ENCODE measurements at places on chromosomes 12 and 14.

DNA sequence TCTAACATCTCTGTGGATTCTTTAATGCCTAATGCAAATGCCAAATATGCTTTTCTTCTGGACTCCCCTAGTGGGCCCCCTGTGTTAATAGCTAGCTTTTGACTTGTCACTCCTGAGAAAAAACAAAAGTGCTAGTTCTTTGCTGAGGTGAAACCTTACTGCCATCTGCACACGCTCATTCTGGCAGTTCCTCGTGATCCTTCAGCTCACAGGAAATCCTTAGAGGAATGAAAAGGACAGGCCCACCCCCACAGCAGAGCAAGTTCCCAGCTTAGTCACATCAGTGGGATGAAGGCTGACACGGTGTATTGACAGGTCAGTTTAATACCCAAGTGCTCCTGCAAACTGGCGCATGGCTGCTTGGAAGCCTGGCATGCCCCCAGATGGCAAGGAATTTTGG is 165.1 kb upstream of the ATP2B1 start:
- no peak for DNase-seq

DNA sequence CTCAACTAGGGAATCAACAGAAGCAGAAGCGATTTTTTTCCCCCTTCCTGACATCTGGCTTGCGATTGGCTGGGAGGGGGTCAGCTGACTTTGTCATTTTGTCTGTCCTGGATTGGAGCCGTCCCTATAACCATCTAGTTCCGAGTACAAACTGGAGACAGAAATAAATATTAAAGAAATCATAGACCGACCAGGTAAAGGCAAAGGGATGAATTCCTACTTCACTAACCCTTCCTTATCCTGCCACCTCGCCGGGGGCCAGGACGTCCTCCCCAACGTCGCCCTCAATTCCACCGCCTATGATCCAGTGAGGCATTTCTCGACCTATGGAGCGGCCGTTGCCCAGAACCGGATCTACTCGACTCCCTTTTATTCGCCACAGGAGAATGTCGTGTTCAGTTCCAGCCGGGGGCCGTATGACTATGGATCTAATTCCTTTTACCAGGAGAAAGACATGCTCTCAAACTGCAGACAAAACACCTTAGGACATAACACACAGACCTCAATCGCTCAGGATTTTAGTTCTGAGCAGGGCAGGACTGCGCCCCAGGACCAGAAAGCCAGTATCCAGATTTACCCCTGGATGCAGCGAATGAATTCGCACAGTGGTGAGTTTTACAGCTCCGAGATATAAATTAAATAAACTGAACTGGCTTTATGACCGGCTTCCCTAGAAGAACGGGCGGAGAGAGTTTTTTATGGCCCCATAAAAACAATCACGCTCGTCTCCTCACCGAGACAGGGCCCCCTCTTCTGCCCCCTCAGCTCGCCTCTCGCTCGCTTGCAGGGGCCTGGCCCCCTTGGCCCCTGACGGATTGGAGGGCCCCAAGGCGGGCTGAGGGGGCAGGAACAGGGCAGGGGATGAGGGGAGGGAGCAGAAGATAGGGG is at the start of gene HOXC6:
Gene HOXC6 (plus strand): TSS at position 127 of the 888 bp plus-strand sequence. CDS start 82 bp downstream, at position 209.
- no peak for DNase-seq

DNA sequence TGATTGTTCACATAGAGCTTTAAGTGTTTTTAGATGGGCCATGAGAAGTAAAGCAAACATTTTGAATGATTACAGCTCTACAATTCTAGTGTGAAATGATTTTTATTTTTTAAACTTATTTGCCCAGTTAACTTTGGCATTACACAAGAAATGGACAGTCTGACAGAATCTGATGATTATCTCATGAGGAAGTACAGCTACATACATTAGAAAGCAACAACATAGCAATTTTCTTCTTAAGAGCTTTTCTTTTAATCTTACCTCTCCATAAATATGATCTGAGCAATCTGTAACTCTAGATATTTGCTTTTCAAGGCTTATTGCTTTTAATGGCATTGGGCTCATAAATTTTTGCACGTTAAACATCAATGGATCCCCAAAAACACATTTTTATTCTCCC is 26.5 kb upstream of the PPP1R12A start:
- no peak for DNase-seq

- no peak for DNase-seq
Measured at GRCh38 chr12:53381731-53382630, 2.0 kb downstream of the SP1 start.

- DNase-seq = no peak
Measured at GRCh38 chr12:93106910-93107309, 177.8 kb upstream of the EEA1 start.

- DNase-seq = no peak
Measured at GRCh38 chr12:47621960-47622359, 83.9 kb downstream of the RPAP3 start.

DNA sequence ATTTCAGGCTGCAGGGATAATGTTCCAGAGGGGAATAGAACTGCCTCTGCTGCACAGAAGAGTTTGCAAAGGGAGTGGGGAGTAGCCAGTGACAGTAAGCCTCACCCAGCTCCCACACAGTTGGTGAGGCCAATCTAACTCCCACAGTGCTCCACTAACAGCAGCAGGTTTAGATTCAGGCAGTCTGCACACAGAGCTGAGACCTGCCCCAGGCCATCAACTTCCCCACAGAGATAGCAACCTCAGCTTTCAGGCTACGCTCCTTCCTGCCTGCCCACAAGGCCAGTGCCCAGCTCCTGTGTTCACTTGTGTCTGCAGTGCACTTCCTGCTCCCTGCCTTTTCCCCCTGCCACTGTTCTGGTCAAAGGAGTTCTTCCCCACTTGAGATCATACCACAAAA is 107.5 kb downstream of the TBC1D30 start:
- no peak for DNase-seq

DNA sequence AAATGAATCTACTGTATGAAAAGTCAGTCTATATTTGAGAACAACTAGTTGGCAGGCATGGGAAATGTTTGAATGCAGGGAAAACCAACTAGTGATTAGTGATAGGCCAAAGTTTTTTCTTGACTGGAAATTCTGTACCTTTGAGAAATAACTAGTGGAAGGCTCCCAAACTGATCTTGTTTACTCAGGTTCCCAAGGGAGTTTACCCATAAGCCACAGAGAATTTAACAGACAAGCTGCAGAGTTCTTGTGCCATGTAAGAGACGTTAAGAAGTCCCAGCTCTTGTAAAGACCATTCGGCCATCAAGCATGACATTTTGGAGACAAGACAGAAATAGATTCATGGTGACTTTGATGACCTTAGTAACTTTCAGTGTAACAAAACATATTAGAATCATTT is 1882.8 kb upstream of the SEL1L start:
- no peak for DNase-seq

- no peak for DNase-seq
Measured at GRCh38 chr12:69687390-69687789, 11.7 kb downstream of the BEST3 start.

GRCh38 chr14:102525219-102525928 is 15.8 kb upstream of the ANKRD9 start:
- DNase-seq = no peak

GRCh38 chr14:22561661-22562579 is 27.1 kb downstream of the DAD1 start:
- DNase-seq = no peak

GRCh38 chr12:104386461-104386860 is 70.3 kb upstream of the CHST11 start:
- no peak for DNase-seq

DNA sequence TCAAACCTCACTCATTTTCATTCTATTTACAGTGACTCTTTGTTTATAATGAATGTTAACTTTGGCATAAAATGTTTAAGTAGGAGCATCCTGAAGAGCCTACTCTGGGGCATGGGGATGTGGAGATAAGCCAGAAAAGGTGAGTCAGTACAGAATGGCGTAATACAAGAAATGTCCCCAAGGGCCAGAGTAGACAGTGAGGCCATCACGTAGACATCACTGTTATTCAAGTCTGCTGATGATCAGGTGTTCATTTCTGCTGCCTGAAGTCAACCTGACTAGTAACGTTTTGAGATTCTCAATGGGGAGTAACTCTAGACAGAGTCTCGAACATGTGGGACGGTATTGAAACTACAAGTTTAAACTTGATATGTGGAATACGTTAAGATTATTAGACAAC is 47.6 kb upstream of the PKP2 start:
- DNase-seq = no peak

DNA sequence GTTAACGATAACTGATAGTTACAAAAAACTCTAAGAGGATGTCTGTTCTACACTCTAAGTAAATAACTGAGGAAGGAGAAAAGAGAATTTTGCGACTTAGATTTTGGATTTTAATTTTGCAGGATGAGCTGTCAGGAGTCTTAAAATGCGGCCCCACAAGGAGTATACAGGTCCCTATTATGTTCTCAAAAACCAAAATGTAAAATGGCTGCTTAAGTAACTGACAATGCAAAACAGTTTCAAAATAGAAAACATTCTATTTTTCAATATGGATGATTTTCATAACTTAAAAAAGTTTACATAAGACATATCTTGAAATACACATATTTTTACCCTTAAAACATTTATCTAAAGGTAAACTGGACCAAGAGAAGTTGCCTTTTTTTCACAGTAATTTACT is 2.6 kb downstream of the CD69 start:
- DNase-seq = no peak

GRCh38 chr12:119096429-119097202 is 82.1 kb upstream of the HSPB8 start:
- no peak for DNase-seq

GRCh38 chr12:22447223-22447622 is 97.1 kb downstream of the C2CD5 start:
- no peak for DNase-seq

GRCh38 chr14:68718023-68718990 is 74.6 kb downstream of the ZFP36L1 start:
- no peak for DNase-seq

- DNase-seq = no peak
Measured at GRCh38 chr12:75155962-75156361, 53.7 kb downstream of the KCNC2 start.

DNA sequence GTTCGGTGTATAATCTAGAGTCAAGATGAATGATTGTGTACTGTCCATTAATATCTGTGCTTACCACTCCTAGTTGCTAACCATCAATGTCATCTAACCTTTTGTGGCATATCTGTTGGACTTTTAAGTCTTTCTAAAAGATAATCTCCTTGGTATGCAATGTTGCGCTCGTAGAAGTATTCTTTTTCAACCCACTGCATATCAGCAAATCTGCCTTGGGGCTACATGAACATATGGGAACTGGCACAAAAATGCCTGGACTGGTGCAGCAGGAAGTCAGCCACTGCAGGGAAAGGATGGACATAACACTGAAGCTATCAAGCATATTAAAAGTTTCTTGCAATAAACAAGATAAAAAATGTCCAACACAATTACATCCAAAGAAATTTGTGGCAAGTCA is 124.3 kb upstream of the SLC38A4 start:
- no peak for DNase-seq

GRCh38 chr12:122681814-122682213 is 21.3 kb downstream of the HCAR2 start:
- DNase-seq = no peak

- DNase-seq = no peak
Measured at GRCh38 chr12:96501908-96502307, 12.5 kb downstream of the CFAP54 start.

- DNase-seq = no peak
Measured at GRCh38 chr14:101827286-101827685, 65.8 kb downstream of the PPP2R5C start.

DNA sequence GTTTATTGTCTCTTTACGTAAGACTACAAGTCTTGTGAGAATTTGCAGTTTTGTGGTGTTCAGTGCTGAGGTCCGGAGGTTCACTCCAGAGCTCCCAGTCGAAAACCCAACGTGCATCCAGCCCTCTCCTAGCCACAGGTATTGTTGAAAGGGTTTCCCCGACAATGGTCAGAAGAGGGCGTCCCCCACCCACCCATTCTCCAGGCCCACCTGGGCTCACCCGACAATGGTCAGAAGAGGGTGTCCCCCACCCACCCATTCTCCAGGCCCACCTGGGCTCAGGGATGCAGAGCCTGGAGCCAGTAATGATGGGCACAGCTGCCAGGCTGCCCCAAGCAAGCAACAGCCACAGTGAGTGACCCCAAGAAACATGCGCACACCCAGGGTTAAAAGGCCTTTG is 126.8 kb upstream of the EVL start:
- no peak for DNase-seq

GRCh38 chr12:128807161-128807724 is 16.5 kb downstream of the SLC15A4 start:
- DNase-seq = no peak

DNA sequence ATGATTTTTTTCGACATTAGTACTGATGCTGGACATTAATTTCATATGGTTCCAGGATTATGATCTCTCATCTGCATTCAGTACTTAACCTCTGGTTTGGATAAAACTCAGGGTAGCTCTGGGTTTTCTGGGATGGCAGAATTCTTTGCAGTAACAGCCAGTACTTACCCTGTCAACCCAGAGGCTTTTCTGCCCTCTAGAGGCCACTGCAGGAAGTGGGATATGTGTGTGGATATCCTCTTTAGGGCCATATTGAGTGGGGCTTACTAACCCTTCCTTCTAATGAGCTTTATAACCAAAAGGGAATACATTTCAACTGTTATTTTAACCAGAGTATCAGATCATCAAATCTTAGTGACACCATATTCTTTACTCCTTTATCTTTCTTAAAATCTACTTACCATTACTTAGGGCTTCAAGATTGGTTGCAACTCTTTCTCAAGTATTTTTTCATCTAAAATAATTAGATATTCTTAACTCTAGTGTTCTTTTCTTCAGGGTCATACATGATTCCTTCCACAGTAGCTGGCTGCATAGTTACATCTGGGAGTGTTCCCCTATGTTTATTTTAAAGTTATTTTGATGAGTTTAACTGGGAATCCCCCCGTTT is 488.0 kb upstream of the STXBP6 start:
- DNase-seq = no peak

DNA sequence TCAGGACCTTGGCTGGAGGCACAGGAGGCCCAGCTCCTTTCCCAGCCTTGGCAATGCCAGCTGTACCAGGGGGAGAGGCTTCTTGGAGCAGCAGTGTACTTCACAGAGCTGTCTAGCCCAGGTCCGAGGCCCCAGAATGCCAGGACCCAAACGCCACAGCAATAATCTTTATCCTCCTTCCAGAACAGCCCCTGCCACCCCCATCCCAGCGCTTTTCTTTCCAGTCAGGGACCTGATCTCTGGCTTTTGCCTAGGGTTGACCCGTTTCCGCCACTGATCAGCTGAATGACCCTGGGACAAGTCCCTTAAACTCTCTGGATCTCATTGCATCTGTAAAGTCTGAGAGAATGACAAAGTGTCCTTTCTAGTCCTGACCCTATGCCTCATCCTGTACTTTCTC is 5.1 kb downstream of the LAG3 start:
- DNase-seq = no peak

DNA sequence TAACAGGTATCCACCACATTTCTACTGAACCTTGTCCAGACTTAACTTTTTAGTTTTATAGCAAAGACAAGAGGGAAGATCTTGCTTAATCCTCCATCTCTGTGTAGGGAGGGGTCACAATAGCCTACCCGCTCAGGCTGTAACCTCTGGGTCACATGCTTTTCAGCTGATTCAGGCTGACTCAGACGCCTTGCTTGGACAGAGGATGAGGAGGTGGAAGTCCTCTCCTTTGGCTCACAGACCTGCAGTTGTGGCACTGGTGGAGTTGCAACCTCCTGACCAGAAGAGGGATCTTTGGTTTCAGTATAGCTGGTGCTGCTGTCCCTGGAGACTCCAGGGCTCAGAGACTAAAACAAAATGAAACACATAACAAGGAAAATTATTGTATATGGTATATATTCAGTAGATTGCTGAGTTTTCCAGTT is 16.2 kb downstream of the ACIN1 start:
- peak; percentile 87 for DNase-seq

GRCh38 chr12:1503281-1503711 is 91.1 kb downstream of the FBXL14 start:
- DNase-seq = no peak
